ENCODE measurements at places on chromosomes 7 and 10.

- no peak for DNase-seq
Observed at GRCh38 chr10:112080231-112080630, 103.3 kb downstream of the GPAM start.

GRCh38 chr10:82692458-82692857 lies 817.5 kb downstream of the NRG3 start:
- DNase-seq = no peak

GRCh38 chr10:11499425-11500071 lies 111.9 kb downstream of the USP6NL start:
- no peak for DNase-seq

DNA sequence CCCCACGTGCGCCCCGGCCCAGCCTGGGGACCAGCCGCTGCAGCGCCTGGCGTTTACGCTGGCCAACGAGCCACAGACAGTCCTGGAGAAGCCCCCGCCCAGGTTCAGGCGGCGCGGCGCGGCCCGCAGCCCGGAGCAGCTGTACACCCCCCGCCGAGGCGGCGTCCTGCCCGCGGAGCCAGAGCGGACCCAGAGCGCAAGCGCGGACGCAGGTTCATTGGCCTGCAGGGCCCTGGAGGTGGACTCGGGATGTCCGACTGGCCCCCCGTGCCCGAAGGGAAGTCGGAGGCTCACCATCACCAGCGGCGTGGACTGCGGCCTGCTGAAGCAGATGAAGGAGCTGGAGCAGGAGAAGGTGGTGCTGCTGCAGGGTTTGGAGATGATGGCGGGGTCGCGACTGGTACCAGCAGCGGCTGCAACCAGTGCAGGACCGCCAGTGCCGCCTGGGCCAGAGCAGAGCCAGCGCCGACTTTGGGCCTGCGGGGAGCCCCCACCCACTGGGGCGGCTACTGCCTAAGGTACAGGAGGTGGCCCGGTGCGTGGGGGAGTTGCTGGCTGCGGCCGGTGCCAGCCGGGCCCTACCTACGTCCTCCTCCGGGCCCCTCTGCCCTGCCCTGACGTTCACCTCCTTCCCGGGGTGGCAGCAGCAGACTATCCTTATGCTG lies 72.0 kb upstream of the KCTD7 start:
- DNase-seq = no peak

DNA sequence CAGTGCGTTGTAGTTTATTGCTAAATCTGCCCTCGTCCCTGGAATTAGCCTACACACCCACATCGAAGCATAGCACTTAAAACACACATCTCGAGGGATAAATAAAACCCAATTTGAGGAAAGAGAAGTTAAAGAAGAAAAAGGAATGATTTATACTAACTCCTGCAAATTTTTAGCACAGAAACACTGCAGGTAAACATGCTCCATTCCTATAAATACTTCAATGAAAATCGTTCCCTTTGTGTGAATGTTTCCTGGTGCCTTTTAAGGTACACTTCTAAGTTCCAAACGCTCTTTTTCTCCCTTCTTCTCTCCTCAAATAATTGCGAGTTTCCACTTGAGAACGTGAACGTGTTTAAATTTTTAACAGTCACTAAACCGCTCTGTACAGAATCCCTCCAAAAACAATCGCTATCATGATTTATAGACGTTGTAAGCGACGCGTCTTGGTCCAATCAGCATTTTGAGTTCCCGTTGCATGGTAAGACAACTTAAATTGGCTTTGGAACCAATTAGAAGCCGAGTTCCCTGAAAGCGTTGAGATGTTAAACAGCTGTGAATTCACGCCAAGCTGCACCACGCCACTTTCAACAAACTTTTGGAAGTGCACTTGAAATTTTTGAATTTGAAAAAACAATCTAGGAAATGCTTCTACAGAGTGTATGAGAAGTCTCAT lies 12.5 kb upstream of the EBLN1 start:
- DNase-seq = no peak

DNA sequence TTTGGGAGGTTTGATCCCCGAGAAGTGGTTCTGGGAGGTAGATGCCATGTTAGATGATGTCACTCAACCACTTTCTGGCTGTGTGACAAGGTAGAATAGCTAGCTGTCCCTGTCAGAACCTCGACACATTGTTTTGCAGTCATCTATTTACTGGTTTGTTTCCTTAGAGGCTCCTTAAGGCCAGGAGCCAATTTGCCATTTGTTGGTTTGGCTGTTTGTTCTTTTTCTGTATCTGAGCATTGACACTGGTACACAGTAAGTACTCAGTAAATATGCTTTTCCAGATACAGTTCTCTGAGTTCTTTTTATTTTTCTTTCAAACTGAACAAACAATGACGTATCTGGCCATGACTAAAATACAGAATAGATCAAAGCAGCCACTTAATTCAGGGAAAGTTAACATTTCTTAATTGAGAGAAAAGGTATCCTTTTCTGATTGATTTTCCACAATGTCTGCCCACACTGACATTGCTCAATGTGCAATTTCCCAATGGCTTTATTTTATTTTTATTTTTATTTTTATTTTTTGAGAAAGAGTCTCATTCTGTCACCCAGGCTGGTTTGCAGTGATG lies 121.6 kb downstream of the SPAG6 start:
- DNase-seq = no peak

DNA sequence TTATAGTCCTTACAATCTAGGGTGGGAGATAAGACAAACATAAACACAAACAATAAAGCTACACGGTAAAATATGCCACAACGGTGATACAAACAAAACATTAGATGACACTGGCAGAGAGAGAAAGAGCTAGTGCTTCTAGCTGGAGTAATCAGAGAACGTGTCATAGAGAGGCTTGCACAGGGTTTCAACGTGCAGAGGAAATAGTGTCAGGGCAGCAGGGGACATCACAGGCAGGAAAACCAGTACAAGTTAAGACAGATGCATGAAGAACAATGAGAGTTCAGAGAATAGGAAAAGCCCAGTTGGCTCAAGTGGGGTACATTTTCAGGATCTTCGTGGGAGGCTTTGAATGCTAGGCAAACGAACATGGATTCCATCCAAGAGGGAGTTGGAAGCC lies 91.4 kb downstream of the ZNF438 start:
- DNase-seq = no peak
